ENCODE measurements at places on chromosomes 11 and 22.

- no peak for DNase-seq
Measured at GRCh38 chr11:134878785-134879184, 466.7 kb upstream of the B3GAT1 start.

DNA sequence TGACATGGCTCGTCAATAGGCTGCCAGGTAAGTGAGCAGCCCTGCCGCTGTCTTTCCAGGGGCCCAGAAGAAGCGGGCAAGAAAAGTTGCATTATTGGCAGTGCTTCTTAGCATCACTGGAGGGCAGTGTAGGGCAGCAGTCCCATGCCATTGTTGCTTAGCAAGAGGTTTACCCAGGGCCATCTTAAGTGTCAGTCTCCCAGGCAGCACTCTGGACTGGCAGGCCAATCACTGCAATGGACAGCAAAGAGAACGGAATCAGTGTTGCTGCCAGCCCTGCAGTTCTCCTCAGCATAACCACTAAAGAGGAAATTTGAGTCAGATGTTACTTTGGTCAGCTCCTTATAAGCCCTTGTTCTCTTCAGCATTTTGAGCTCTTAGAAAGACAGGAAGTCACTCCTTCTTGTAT lies 13.4 kb upstream of the GRK2 start:
- DNase-seq = no peak

DNA sequence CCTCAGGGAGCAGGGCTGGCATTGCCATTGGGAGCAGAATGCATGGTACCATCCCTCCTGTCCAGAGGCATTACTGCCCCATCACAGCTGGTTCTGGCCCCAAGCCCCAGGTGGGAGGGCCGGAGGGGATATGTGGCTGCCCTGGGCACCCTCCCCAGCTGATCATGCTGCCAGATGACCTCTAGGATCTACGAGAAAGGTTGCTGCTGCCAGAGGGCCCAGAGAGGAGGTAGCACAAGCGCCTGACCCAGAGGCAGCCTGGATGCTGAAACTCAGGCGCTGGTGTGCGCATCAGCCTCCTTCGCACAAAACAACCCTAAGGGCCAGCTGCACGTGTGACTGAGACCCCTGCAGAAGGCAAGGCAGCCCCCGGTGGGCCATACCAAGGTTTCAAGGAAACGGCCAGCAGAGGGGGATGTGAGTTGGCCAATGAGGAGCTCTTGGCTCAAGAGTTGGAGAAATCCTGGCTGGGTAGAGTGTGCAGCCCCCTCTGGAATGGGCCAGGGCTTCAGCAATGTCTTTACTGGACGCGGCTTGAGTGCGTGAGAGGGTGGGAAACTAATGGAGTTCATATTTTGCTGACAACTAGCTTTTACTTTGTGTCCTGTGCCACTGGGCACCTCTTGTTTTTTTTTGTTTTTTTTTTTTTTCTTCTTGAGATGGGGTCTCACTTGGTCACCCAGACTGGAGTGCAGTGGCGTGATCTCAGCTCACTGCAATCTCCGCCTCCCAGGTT lies 88.3 kb upstream of the PARVA start:
- no peak for DNase-seq

GRCh38 chr11:33775832-33776470 lies 1.6 kb upstream of the FBXO3 start:
- no peak for DNase-seq

DNA sequence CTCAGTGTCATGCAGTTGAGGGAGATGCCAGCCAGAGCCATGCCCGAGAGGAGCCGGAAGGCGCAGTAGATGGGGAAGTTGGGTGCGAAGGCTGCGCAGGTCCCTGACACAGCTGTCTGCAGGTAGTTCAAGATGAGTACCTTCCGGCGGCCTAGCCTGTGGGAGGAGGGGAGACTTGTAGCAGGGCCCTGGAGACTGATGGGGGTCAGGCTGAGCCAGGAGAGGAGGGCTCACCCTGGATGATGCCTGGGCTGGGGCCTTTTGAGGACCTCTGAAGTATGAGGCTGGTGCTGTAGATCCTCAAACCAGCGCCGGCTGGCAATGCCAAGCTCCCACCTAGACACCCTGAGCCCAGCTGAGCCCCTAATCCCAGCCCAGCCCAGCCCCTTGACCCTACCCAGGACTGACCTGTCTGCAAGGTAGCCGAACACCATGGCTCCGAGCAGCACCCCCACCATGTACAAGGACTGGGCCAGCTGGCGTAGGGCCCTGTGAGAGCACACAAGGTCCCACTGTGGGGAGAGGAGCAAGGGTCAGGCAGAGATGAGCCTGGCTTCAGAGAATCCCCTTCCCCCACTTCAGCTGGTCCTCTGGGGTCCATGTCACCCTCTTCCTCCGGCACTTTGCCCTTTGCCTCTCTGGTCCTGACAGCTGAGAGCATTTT lies 1.1 kb downstream of the SLC22A6 start:
- no peak for DNase-seq

GRCh38 chr11:119306373-119306890 lies 10.5 kb downstream of the MCAM start:
- DNase-seq = no peak

GRCh38 chr22:19815093-19815822 lies 39.4 kb downstream of the GNB1L start:
- DNase-seq = no peak

DNA sequence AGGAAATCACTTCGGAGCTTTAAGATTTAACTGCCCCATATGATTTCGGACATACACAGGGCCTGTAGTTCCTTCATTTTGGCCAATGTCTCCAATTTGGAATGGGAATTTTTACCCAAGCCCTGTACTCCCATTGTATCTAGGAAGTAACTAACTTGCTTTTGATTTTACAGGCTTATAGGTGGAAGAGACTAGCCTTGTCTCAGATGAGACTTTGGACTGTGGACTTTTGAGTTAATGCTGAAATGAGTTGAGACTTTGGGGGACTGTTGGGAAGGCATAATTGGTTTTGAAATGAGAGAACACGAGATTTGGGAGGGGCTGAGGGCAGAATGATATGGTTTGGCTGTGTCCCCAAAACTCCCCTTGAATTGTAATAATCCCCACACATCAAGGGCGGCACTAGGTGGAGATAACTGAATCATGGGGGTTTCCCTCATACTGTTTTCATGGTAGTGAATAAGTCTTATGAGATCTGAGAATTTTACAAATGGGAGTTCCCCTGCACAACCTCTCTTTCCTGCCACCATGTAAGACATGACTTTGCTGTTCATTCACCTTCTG lies 130.5 kb downstream of the LARGE1 start:
- DNase-seq = no peak

- no peak for DNase-seq
Measured at GRCh38 chr22:48084041-48084728, 1321.7 kb downstream of the TBC1D22A start.

- DNase-seq = no peak
Measured at GRCh38 chr11:96567176-96567575, 177.4 kb downstream of the JRKL start.

GRCh38 chr11:128346804-128347203 lies 240.6 kb downstream of the ETS1 start:
- no peak for DNase-seq

- no peak for DNase-seq
Measured at GRCh38 chr11:14075118-14076078, 112.9 kb downstream of the SPON1 start.

DNA sequence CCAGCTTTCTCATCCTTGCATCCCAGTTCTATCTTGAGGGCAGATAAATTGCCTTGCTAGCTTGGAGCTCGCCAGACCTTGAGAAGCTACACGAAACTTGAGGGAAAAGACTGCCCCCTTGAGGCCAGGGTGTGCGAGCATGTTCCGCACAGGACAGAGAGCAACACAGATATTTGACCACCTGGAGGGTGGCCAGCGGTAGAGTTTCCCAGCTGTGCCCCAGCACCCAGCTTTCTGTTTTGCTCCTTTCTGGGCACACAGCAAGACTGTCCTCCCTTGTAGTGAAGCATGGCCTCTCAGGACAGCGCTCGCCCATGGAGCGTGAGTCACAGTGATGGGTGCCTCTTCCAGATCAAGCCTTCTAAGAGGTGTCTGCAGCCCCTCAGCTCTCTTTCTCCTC lies 23.5 kb downstream of the SPATA19 start:
- DNase-seq = no peak

DNA sequence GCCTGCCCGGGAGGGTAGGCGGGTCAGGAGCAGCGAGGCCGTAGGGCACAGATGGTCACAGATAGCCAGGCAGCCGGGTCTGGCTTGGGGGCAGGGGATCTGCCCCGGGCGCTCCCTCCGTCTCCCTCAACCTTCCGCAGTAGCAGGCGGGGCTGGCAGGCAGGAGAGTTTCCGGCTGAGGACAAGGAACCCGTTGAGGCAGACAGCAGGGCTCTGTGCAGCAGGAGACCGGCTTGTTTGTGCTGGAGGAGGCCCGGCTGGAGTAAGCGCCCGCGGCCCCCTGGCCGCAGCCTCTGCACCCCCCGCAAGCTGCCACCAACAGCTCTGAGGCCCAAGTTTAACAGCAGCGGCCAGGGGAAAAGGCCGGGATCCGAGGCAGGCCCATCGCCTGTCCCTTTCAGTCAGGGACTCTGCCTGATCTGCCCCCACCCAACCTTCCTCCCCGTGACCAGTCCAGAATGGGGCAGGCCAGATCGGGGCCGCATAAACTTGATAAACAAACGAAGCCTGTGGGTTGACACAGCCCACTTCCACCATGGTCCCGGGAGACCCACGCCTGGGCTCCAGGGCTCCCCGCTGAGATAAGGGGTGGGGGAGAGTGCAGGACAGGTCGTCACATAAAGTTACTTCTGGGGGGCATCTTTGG lies 13.6 kb downstream of the SCARF2 start:
- no peak for DNase-seq

GRCh38 chr22:24026733-24027132 lies 15.6 kb downstream of the CABIN1 start:
- no peak for DNase-seq

DNA sequence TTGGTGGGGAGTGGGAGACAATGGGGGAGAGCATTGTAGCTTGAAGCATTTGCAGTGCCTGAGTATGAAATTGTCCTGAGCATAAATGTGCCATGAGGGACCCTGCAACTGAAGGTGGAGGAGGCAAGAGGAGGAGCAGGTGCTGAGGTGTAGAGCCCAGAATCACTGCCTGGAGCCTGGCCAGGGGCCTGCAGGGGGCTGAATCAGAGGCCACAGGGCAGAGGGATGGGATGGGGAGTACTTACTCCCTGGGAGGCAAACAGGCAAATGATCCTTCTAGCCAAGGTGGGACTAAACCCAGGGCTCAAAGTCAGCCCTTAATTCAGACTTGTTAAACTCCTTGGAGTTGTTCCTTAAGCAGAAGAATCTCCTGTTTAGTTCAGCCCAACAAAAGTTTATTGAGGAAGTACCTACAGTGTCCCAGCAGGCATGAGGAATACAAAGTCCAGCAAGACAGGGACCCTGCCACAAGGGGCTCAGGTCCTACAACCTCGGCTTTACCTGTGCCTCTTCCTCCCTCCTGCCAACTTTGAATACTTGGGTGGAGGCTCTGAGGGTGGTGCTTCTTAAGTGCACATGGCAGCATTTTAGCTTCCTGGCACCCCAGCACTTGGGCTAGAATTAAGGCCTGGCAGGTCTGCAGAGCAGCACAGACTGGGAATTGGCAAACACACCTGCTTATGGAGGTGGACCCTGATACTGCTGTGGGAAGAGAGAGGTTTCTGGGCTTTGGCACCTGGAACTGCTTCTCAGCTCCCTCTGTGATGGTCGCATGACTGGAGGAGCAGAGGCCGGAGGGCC lies 20.0 kb downstream of the MICAL2 start:
- DNase-seq = no peak

GRCh38 chr22:44107340-44107739 lies 73.4 kb upstream of the PARVG start:
- no peak for DNase-seq

DNA sequence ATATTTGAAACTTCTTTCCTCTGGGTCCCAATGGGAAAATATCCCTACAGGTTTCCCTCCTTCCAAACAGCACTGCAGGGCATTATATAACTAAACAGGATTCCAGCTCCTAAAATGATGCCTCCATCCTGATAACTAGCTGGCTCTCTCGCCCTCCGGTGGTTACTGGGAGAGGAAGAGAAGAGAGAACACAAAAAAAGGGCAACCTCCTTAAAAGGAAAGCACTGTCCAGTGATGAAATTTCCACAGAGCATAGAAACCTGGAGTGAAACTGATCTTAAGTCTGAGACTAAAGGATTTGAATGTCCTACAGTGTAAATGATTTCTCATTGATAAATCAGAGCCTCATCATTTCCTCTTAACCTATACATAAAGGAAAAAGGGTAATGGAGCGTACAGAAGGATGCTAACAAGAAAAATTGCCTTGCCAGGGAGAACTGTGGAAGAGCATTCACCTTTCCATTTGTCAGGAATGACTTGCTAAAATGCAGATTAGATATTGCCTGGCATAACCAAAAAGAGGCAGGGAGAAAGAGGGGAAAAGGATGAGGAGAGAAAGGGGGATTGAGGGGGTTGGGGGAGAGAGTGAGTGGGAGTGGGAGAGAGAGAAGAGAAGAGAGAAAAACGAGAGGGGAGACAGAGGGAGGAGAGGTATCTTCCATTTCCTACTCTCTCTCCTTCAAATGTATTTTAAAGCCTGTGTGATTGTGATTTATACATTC lies 121.3 kb downstream of the APOL5 start:
- no peak for DNase-seq

- no peak for DNase-seq
Measured at GRCh38 chr11:82004537-82005213, 729.0 kb downstream of the FAM181B start.

DNA sequence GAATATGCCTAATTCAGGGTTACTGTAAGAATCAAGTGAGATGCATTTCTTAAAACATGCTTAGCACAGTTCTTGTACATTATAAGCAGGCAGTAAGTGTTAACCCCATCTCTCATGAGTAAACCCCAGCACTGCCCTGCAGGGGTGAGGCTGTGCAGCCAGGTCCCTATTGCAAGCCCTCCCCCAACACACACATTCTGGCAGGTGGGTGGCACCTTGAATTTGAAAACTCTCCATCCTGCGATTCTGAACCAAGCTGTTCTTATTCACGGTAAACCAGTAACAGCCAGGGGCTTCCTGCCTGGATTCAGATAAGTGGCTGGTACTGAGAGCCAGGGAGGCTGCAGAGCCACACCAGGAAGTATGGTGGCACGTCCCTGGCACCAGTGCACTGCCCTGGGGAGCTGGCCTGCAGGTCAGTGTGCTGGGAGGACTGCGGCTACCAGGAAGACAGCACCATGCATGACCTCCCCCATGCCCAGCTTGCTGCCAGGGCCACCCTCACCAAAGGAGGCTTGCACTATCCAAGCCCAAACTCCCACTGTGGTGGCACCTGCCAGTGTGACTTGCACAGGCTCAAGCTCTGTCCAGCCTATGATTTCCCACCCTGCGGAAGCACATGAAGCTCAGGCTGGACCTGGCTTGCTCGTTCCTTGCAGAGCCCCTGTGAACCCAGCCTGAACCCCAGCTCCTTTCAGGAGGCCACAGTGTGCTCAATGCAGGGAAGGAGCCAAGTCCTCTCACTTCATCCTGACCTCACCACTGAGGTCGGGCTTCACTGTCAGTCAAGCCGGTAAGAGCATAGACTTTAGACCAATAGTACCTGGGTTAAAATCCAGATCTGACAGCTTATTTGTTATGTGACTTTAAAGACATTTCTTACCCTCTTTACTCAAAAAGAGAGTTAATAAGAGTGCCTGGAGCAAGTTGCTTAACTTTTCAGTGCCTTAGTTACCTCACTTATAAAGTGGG lies 88.1 kb downstream of the MICAL2 start:
- DNase-seq = no peak

Measured in cortex of kidney (tissue), 1 donor.